Muscle of leg (tissue), 16 donors: ENCODE measurements at places on chromosomes 3 and 15. TPM values are rescaled to one million over a fixed set of nuclear protein-coding genes. Genes with fewer than 3 reads are reported as not detected.
A peak's percentile ranks its signal among the peaks of the same experiment; 100 is the strongest.

DNA sequence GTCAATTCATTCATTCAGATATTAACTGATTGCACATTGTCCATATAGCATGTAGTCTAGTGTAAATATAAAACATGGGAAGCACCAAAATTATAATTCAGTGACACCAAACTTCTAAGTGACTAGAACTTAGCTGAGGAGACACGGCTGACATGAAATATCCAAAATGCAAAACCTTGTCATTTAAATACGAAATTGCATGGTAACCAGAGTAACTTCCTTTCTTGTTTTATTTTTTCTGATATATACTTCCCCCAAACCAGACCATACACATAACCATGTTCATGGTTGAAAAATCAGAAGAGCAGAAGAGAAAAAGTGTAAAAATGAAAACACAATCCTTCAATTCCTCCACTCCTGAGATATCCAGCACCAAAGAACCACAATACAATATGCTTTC is 38.0 kb downstream of the CBLB start:
- no peak for DNase-seq

- peak; percentile 37 for DNase-seq
These were observed 56.3 kb upstream of the TMCO5A start for GRCh38 chr15:37877851-37878741.

DNA sequence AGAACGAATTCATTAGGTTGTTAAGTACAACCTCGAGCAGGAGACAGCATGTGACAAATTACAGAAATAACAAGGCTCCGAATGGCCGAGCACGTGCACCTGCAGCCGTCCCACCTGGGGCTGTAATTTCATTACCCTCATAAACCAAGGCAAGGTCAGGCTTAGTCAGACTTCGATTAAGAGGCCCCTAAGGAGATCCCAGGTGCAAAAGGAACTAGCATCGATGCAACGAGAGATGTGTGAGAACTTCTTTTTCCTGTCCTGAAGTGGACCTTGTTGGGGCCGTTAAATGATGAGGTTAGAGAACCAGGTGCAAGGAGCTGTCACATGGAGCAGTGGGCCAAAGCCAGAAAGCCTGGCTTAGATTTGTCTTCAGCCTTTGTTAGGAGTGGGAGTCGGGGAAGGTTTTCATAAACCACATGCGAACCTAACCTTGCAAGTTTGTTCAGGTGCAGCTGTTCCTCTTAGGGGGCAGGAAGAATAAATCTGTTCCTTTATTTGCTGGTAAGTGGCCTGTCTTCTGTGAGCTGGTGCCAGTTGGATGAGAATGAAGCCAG is 559.9 kb upstream of the MCTP2 start:
- peak; percentile 94 for DNase-seq

GRCh38 chr3:113166719-113167492 is 44.5 kb upstream of the BOC start:
- DNase-seq, result peak; percentile 98

GRCh38 chr3:150975086-150975991 is 2.8 kb upstream of the CLRN1 start:
- no peak for DNase-seq

GRCh38 chr3:39088889-39089288 is 18.5 kb downstream of the GORASP1 start:
- DNase-seq, result no peak

The LMAN1L gene
- polyA plus RNA-seq, result 0.22 TPM

The CHMP2B gene
- 25.8 TPM for polyA plus RNA-seq

The GHSR gene
- polyA plus RNA-seq, result not detected

The CXCR6 gene
- 0.18 TPM for polyA plus RNA-seq
